DMS53 (cell line): ENCODE measurements at places on chromosomes 13 and 19.

DNA sequence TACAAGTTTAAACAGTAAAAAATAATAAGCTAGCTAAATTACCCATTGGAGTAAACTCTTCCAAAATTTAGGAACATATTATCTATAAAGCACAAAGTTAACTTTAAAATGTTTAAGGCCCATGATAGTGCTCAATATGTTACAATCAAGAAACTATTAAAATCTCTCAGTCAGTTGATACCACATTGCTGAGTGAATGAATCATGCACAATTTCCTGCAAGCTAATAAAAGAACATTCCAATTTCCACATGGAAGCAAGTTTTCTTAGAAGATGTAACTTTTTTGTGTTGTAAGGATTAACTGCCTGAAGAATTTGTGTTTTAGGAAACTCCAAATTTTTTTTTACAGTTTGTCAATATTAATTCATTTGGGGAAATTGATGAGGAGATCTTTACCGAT is 666.6 kb downstream of the SLITRK1 start:
- no peak for DNase-seq

GRCh38 chr13:76813000-76813691 is 73.1 kb downstream of the KCTD12 start:
- DNase-seq = no peak

DNA sequence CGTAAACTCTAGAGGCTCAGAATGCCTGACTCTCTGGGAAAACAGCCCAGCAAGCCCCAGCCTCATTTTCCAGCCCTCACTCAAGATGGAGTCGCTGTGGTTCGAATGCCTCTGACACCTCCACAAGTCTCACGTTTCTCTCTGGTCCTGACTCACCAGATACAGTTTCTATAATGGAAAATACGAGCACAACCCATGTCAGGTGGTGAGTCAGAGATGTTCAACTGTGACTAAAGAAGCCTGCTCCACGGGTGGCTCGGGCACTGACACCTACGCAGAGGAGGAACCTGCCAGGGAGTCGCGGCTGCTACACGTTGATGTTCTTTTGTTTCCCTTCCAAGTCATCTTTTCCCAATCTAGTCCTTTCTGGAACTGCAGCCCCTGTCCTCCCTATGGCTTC is 87.1 kb upstream of the STK24 start:
- DNase-seq = peak; percentile 18

GRCh38 chr13:66835040-66835628 is 395.0 kb downstream of the PCDH9 start:
- DNase-seq = peak; percentile 53

GRCh38 chr19:35357867-35358573 is at the start of gene FFAR3:
Gene FFAR3 (plus strand): TSS chr19:35358460. CDS start chr19:35358891, 431 bp downstream.
- DNase-seq = no peak

- DNase-seq = no peak
Measured at GRCh38 chr13:94880463-94880862, 168.1 kb upstream of the SOX21 start.
